ENCODE measurements at places on chromosomes 5 and 9. TPM values are rescaled to one million over a fixed set of nuclear protein-coding genes. Genes with fewer than 3 reads are reported as not detected.
A peak's percentile ranks its signal among the peaks of the same experiment; 100 is the strongest.

Gene PTGER4
- total RNA-seq: 18.7 TPM

- no peak for DNase-seq
- no peaks in the 10 kb centered on the region for H3K4me1 ChIP-seq
- no peak overlapping the region for H3K27ac ChIP-seq
- no peaks in the 10 kb centered on the region for H3K36me3 ChIP-seq
- no peak overlapping the region for H3K4me3 ChIP-seq
Measured at GRCh38 chr5:140823475-140823874, 2.1 kb downstream of the PCDHA5 start.

DNA sequence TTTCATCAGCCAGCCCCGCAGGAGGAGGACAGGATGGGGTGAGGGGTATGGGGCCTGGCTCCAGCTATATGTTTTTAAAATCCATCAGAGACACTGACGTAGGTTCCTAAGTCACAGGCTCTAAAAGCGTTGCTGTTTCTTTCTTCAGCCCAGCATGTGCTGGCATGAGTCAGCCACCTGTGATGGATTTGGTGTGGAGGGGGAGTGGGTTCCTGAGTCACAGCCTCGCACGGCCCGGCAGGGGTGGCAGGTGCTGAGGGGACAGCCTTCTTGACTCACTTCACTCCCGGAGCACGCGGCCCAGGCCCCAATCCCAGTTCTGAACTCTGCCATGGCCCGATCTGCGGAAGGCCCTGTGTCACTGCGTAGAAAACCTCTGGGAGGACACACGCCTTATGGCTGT is 38.8 kb upstream of the RPL26L1 start:
- no peaks in the 10 kb centered on the region for H3K27me3 ChIP-seq
- H3K27ac ChIP-seq: no peak overlapping the region
- no peak overlapping the region for H3K4me3 ChIP-seq
- DNase-seq: no peak

DNA sequence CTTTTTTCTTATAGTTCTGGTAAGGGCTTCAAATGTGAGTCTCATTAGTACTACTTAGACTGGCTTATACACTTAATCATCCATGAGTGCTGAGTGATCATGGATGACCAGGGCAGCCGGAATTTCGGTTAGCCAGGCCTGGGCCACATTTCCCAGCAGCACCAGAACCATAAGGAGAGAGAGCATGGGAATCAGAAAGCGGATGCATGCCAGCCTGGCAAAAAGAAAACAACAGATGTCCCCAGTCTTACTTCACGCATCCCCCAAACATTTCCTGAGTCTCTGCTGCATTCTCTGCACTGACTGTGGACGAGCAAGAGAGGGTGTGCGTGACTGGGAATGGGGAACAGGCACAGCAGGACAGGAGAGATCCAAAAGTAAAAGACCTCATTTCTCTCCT is 371.1 kb upstream of the ZNF608 start:
- no peaks in the 10 kb centered on the region for H3K27me3 ChIP-seq
- DNase-seq: no peak
- H3K4me1 ChIP-seq: no peaks in the 10 kb centered on the region
- H3K27ac ChIP-seq: no peak overlapping the region

DNA sequence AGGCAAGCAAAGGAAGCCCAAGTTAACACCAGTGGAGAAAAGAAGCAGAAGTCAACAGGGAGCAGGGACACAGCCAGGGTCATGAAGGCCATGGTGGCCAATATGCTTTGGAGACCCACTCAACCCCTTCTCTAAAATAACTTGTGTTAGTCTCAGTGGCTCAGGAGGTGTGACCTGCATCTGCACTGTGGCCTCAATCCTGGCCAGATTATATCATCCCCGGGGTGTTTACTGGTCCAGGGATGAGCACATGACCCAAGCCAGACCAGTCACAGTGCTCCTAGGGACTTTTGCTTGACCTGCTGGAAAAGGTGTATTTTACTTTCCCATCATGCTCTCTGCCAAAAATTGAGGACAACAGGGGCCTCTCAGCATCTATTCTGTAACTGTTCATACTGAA is 105.2 kb downstream of the DPYSL3 start:
- peak overlapping the region; percentile 90 for H3K27ac ChIP-seq
- peaks cover 20% of the 10 kb centered on the region for H3K4me1 ChIP-seq
- DNase-seq: no peak
- no peaks in the 10 kb centered on the region for H3K27me3 ChIP-seq
- no peak overlapping the region for H3K4me3 ChIP-seq
- H3K36me3 ChIP-seq: peaks cover 25% of the 10 kb centered on the region

DNA sequence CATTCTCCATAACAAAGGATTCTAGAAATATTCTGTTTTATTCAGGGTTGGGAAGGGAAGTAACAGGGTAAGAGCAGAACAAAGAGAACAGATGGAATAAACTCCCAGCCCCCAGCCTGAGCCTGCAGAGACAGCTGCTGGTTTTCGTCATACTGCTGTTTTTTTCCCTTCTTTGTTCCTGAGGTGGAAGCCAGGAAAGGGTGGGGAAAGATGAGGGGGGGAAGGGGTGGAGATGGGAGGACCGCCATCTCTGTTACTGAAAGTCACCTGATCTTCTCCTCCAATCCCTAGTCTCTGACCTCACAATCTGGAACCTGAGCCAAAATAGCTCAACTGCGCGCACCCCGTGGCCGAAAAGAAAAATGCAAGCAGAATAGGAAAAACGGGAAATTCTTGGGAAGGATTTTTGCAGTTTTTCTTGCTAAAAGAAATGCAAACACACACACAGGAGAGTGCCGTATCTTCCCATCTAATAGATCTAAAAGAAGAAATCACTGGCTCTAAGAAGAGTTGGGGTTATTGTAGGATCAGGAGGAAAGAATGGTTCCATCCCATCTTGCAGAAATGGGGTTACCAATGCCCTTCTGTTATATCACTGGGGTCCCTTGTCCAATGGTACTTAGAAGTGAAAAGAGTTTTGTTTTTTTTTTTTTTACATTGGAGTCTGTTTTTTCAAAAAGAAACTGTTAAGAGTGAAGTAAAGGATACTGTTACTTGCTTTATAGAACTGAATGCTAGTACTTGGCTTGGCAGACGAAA is 57.9 kb downstream of the DIAPH1 start:
- H3K27me3 ChIP-seq: no peaks in the 10 kb centered on the region
- peak; percentile 92 for DNase-seq
- peak overlapping the region; percentile 91 for H3K27ac ChIP-seq
- H3K4me1 ChIP-seq: peaks cover 54% of the 10 kb centered on the region
- H3K4me3 ChIP-seq: peak overlapping the region; percentile 13
- H3K36me3 ChIP-seq: peaks cover 9% of the 10 kb centered on the region

Gene HAVCR2
- 4.5 TPM for total RNA-seq

Gene NAIP
- total RNA-seq: 15.2 TPM

DNA sequence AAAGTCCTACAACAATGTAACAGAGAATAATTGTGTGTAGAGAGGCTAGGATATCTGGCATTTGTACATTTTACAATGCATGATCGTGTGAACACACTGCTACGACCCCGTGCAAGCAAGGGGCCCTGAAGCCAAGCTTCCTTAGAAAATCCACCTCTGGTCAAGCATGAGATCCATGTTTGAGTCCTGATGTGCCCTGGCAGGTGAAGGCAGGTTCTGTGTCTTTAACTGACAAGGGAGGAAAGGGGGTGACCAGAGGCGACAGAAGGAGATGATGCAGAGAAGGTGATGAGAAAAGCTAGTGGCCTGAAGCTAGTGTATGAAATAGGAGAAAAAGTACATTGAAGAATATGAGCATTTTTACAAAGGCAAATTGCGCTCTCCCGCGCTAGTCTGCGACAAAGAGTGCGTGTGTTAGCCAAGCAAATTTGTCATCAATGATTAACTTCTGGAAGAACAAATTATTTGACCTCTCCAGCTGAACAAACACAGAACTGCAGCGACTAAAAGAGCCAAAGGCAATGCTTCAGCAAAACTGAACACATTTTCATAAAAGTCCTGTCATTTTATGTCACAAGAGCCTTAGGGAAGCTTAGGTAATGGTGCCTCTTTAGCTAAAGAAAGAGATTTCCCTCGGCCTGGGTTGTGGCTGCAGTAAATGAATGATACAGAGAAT is 101.7 kb upstream of the DAPK1 start:
- H3K36me3 ChIP-seq: no peaks in the 10 kb centered on the region
- no peak overlapping the region for H3K4me3 ChIP-seq
- H3K27ac ChIP-seq: no peak overlapping the region
- DNase-seq: no peak
- H3K4me1 ChIP-seq: no peaks in the 10 kb centered on the region

DNA sequence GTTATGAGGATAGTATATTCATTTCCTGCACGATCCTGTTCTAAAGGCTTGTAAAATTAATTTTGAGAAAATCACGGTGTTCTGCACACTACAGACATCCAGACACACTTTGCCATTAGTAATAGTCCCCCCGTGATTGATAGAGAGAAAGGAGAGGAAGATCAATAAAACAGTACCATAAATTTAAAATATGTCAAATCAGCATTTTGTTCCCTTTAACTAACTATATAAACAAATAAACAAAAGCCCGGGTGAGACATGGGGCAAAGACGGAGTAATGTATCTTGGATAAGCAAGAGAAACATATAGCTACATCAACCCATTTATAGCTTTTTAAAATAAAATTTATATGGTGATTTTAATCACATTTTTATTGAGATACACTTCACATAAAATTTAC is 10.6 kb upstream of the CER1 start:
- H3K36me3 ChIP-seq: no peaks in the 10 kb centered on the region
- H3K4me3 ChIP-seq: no peak overlapping the region
- H3K27ac ChIP-seq: no peak overlapping the region
- no peaks in the 10 kb centered on the region for H3K27me3 ChIP-seq

Gene NRARP
- total RNA-seq: 69.0 TPM

GRCh38 chr5:32241034-32241783 is 67.1 kb upstream of the GOLPH3 start:
- H3K4me1 ChIP-seq: no peaks in the 10 kb centered on the region
- H3K4me3 ChIP-seq: no peak overlapping the region
- H3K27me3 ChIP-seq: no peaks in the 10 kb centered on the region

Gene FBXO10
- 4.7 TPM for total RNA-seq

Gene PCDHAC2
- not detected for total RNA-seq
